ENCODE measurements at places on chromosomes 3 and 15.
A peak's percentile ranks its signal among the peaks of the same experiment; 100 is the strongest.

DNA sequence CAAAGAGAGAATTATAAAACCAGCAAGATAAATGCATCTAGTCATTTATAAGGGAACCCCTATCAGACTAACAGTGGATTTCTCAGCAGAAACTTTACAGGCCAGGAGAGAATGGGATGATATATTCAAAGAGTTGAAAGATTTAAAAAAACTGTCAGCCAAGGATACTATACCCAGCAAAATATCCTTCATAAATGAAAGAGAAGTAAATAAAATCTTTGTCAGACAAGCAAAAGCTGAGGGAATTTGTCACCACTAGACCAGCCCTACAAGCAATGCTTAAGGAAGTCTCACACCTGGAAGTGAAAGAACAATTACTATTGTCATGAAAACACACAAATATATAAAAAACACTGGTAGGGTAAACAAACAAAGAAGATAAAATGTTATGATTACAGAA is 113.4 kb upstream of the FAM3D start:
- DNase-seq: no peak

- DNase-seq: no peak
Observed at GRCh38 chr3:25558121-25558520, 106.6 kb downstream of the TOP2B start.

- DNase-seq: no peak
Observed at GRCh38 chr15:29141308-29142128, 128.1 kb downstream of the NSMCE3 start.

- DNase-seq: no peak
Observed at GRCh38 chr3:137081711-137082110, 123.9 kb downstream of the IL20RB start.

DNA sequence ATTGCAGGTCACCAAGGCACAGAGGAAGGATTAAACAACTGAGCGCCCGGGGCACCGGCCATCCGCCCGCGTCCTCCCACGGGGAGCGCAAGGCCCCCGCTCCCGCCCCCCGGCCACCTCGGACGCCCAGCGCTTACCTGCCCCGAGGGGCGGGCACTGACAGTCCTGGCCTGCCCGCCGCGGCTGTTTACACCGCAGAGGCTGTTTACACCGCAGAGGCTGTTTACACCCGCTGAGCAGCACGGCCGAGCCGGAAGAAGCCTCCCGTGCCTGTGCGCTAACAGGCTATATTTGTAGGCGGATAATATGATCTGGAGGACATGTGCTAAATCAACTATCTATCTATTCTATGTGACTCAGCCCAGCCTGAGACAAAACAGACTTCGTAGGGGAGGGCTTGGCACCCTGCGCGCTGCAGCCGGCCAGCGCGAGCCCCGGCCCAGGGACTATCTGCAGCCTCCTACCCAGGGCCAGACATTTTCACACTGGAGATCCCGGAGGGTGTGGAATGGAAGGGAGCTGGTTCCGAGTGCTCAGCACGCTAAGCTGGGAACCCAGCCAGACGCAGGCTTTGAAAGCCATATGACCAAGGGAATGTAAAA is at the start of gene LRRC2:
Gene LRRC2 (minus strand): TSS at position 263 of the 602 bp plus-strand sequence. CDS start 14,711 bp downstream, outside the sequence.
- peak; percentile 38 for DNase-seq

- no peak for DNase-seq
Observed at GRCh38 chr3:136194409-136195257, 1.5 kb downstream of the MSL2 start.

Data from fibroblast of skin of left biceps (primary cell).